SW 1271 (cell line): ENCODE measurements at places on chromosomes 3 and 15.

DNA sequence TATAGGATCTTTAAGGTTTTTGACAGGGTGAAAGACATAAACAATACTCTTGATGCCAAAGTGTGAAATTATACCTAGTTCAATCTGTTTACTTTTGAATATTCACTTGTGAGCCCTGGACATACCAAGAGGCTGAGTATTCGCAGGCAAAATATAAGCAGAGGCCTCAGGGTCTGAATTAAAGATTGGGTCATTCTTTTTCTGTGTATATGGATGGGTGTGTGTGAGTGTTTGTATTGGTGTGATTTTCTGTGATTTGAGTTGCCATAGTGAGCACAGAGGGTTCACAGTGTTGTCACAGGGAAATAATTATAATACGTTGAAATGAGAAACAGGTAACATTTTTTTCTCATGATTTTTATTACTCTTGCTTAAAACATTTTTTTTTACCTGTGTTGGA is 770.7 kb upstream of the ALCAM start:
- DNase-seq = no peak

DNA sequence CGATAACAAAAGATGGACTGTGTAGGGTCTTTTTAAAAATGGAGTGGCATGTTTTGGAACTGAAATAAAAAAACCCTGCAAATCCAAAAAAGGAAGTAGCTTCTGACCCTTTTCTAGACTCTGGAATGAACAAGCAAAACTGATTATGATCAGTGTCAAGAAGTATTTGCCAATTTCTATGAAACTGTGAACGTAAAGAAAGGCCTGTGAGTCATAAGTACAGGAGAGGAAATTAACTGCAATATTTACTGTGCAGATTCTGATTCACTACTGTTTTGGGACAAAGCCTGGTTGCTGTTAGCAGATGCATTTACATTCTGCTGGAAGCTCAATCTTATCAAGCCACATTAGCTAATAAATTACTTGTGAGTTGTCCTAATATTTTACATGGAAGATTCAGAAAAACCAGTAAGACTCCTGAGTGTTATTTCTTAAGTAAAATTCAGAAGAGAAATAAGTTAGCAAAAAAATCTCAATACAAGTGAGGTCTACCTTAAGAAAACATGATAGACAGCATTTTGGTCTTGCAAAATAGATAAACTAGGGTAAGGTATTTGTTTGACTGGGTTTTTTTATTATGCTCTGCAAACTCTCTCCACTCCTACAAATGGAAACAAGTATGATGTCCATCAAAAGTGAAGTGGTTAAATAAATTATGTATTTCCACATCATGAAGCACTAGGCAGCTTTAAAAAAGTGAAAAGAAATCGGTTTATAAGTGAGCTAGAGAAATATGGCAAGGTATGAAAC is 90.2 kb upstream of the LMOD3 start:
- peak; percentile 20 for DNase-seq

GRCh38 chr3:127002195-127003174 is 19.6 kb downstream of the PLXNA1 start:
- DNase-seq = no peak

DNA sequence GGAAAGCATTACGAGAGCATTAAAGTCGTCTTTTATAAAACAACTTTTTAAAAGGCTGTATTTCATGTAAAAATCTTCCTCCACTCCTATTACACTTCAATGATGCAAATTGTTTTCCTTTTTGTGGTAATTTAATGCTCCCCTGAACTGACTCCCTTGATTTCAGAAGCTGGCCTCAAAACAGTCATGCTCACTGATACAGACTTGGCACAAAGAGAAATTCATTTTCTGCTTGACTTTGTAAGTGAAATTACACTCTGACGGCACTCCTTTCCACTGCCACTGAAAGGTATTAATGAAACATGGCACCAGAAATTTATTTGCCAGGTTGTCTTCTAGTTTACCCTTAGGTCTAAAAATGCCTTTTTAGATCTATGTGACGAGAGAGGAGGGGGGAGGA is 215.5 kb downstream of the LRRC3B start:
- DNase-seq = no peak

DNA sequence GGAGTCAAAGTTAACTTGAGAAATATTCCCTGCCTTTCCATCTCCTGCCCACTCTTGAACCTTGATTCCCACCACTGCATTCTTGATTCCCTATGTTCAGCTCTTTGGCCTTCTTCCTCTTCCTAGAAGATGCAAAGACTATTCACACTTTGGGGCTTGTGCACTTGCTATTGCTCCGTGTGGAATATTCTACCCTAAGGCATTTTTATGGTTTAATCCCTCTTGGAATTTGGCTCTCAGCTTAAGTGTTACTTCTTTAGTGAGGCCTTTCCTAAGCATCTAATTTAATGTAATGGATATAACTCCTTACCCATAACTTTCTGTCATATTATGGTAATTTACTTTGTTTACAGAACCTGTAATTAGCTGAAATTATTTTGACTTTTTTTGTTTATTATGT is 318.9 kb upstream of the COL8A1 start:
- no peak for DNase-seq

DNA sequence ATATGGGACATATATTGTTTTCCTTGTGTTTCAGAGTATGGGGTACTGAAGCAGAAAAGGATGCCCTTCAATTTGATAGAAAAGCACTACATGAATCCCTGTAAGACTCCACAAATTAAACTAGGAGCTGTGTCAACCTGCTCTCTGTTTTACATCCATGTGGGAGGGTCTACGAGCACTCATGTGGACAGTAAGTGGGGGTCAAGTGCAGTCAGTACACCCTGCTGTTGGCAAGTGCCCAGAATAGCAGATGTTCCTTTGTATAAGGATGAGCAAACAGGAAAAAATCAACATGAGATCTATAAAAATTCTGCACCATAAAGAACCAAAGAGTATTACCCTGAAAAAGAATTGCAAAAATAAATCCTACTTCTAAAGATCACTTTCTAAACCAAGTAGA is 659.9 kb downstream of the SI start:
- DNase-seq = no peak

DNA sequence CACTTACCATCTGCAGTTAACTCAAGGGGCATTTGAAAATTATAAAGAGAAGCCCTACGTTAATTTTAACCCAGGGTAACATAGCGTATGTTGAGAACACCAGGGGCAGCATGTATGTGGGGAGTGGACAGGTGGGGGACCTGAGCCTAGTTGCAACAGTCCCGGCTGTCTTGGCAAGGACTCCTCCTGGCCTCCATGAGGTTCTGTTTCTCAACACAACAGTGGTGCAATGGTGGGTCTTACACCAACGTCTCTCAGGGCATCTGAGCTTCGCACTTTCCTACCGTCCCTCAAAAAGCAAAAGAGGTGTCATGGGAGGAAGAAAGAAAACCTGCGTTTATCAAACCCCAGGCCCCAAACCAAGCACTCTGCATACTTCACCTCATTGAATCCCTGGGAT is 50.6 kb downstream of the MGLL start:
- no peak for DNase-seq

GRCh38 chr3:34132069-34132692 is 333.8 kb downstream of the PDCD6IP start:
- DNase-seq = no peak

- DNase-seq = peak; percentile 43
Observed at GRCh38 chr3:160400030-160400701, 716 bp downstream of the SMC4 start.

- no peak for DNase-seq
Observed at GRCh38 chr15:28019594-28020309, 79.4 kb downstream of the OCA2 start.

DNA sequence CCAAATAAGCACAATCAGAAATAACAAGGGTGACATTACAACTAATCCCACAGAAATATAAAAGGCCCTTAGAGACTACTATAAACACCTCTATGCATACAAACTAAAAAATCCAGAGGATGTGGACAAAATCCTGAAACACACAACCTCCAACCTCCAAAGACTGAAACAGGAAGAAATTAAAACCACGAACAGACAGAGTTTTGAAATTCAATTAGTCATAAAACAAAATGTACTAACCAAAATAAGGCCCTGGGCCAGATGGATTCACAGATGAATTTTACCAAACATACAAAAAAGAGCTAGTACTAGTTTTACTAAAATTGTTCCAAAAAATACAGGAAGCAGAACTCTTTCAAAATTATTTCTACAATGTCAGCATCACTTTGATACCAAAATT is 1043.6 kb downstream of the DIPK2A start:
- DNase-seq = no peak

DNA sequence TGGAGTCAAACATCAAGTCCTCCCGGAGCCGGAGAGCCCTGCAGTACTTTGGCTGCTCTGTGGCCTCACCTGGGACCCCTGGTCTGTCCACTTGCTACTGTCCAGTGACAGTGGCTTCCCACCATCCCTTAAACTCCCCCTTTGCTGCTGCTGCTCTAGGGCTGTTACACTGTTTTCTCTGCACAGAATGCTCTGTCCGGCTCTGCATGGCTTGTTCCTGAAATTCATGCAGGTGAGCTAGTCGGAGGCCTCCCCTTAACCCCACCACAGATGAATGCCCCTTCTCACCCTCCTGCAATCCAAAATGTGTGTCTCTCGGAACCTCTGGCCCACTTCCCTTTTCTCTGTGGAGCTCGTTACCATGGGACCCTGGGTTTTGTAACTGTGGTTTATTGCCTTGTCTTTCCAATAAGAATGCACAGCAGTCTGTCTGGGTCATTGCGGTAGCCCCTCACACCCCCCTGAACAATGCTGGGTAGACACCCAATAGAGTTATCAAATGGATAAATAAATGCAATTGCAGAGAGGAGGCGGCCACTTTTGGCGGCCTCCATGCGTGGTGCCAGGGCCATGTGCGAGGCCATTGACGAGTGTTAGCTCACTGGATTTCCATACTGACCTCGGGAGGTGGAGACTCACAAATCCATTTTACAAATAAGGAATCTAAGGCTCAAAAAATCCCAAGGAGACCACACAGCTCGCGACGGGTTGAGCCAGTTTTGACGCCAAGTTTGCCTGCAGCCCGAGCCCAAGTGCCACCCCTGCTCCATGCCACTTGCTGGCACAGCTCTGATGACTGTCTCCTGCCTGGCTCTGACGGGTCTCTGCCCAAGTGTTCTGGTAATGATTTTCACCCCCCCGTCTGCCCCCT is 48.5 kb downstream of the RGMA start:
- DNase-seq = no peak

GRCh38 chr15:25799906-25800700 is 63.0 kb downstream of the ATP10A start:
- no peak for DNase-seq
